Omental fat pad (tissue), 4 donors: ENCODE measurements at places on chromosomes 1 and 21.

- DNase-seq, result no peak
These were observed 45.3 kb upstream of the EPHA8 start for GRCh38 chr1:22517956-22518355.

GRCh38 chr21:31803039-31804007 lies 69.5 kb upstream of the HUNK start:
- DNase-seq, result no peak

- DNase-seq, result peak; percentile 38
These were observed 504 bp downstream of the PHTF1 start for GRCh38 chr1:113758631-113759332.

GRCh38 chr1:50970509-50970887 lies 453 bp downstream of the CDKN2C start:
- no peak for DNase-seq

- DNase-seq, result no peak
These were observed 17.4 kb upstream of the SHE start for GRCh38 chr1:154519591-154519991.

DNA sequence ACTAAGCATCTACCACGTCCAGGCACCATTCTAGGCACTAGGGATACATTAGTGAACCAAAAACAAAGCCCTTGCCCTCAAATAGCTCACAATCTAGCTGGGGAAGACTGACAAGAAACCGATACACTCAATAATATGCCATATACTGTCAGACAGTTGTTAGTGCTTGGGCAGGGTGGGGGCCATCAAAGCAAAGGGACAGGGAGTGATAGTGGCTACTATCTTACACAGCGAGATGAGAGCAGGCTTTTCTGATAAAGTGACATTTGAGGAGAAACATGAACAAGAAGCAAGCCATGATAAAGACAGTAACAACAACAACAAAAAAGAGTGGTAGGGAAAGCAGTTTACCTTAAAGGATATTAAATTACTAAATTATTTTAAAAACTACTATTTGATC lies 41.1 kb downstream of the ERO1B start:
- no peak for DNase-seq

DNA sequence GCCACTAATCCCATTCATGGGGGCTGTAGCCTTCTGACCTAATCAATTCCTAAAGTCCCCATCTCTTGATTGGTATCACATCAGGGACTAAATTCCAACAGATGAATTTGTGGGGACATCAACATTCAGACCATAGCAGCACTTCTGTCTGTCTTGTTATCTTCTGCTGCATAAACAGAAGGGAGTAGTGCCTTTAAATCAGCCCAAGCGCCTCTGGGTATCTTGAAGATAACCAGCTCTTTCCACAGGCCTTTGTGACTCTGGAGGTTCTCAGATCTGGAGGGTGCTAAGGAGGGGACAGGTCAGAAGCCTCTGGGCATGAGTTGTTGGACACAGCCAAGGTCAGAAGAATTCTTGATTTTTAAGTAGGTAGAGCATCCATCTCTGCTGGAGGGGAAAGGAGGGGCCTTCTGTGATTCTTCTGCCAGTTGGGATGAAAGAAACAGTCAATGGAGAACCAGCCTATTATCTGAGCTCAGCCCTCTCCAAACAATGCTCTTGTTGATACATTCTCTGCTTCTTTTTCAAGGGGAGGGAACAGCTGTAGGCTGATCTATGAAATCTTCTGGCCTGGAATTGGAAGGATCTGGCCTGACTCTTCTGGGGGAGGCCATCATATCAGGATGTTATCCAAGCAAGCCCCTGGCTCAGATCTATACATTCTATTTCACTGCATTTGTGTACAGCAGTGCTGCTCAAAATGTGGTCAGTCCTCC lies 31.3 kb upstream of the LRIG2 start:
- no peak for DNase-seq

- no peak for DNase-seq
These were observed 79.7 kb upstream of the RAB4A start for GRCh38 chr1:229191066-229191674.

- DNase-seq, result no peak
These were observed 275.5 kb upstream of the FMN2 start for GRCh38 chr1:239816081-239816782.

DNA sequence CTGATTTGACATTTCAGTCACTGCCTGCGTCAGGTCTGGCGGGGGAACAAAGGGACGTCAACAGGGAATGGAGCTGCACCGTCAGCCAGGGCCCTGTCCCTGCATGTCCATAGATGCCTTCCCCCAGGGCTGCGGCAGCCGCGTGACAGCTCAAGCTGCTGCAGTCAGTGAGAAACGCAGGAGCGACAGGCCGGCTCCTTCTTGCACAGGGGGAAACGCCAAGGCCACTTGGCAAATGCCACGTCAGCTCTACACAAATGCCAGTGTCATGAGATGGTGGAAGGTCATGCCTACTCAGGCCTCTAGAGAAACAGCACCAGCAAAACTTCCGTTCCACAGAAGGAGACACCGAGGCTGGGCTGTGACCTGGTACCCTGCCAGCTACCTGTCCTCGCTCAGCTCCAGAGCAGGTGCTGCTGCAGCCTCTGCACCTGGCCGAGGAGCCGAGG lies 37.7 kb downstream of the SYF2 start:
- no peak for DNase-seq

- DNase-seq, result no peak
These were observed 14.5 kb downstream of the GNG12 start for GRCh38 chr1:67818725-67819301.

- DNase-seq, result no peak
These were observed 6.1 kb upstream of the KLF17 start for GRCh38 chr1:44112486-44112885.

DNA sequence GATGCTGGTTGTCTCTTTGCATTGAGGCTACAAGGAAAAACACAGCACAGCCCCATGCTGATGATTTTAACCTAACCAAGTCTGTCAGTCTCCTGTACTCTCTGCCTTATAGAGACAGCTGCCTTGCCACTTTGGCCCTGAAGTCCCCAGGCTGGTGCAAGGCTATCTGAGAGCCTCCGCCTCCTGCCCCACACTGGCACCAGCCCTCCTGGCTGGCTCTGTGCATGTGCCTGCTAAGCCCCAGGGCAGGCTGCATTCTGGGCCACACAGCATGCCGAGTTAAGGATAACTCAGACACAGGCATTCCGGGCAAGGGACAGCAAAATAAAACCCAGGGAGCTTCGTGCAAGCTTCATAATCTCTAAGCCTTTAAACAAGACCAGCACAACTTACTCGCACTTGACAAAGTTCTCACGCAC lies 910 bp downstream of the RUNX1 start:
- no peak for DNase-seq

GRCh38 chr1:235022341-235022980 lies 106.2 kb downstream of the TOMM20 start:
- DNase-seq, result no peak

- no peak for DNase-seq
These were observed 45.0 kb downstream of the NEK2 start for GRCh38 chr1:211630236-211631081.

DNA sequence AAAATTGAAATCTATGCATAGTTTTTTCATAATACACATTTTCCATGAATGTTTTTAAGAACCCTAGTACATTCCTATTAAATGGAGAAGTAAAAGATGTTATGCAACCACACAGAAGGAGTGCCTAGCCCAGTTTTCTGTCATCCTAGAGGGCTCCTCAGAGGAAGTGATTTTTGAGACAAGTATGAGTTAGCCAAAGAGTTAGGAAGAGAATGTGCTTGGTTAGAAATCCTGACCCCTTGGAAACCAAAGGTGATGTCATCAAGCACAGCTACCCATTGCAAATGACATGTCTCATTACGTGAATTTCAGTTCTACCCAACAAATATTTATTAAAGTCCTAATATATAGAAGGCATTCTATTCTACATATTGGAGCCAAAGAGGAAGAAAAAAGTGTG lies 88.9 kb upstream of the TNFSF4 start:
- no peak for DNase-seq

DNA sequence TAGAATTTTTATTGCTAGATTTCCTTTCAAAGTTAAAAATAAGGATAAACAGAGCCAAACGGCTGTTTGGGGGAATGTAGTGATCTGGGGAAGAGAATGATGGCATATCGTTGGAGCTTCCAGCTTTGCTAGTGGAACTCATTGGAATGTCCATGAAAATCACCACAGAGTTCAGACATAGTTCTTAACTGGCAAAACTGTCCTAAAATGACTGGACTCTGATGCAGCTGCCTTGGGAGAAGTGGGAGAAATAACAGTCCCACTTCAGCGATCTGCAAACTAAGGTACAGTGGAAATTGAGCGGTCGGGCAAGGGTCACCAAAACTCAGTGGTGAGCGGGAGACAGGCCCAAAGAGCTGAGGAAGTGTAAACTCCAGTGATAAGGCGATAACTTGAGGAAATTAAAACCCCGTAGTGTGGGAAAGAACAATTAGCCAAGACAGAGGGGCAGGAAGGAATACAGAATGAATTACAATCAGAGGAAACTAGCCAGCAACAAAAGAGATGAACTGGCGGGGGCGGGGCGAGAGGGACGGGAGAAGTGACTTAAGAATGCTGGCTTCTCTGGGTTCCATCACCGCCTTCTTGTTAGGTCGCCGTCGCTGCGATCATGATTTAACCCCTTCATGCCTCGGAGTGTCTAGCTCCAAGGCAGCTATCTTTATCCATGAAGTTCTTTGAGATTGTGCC lies 89.8 kb upstream of the ARHGAP29 start:
- no peak for DNase-seq

GRCh38 chr1:154190550-154190949 lies 1.4 kb downstream of the TPM3 start:
- DNase-seq, result no peak
